ENCODE measurements at places on chromosomes 4 and X.

DNA sequence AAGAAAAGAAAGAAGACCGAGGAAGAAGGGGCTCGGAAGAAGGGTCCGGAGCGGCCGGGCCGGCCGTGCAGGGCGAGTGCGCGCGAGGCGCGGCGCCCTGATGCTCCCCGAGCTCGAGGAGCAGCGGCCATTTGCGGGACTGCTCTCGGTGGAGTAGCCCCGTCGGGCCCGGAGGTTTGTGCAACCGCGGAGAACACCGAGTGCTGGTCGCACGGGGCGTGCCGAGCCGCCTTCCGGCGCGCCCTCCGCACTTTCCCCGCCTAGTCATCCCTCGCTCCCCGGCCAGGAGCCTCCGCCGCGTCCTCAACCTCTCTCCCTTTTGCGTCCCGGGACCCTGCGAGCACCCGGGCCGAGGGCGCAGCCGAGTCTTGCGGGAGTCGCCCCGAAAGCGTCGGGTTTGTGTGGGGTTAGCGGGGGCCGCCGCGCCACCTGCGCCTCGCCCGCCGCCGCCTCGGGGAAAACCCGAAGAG, 127.4 kb downstream of the LAS1L start:
- no peak for DNase-seq

GRCh38 chrX:45628041-45628440, 427.4 kb upstream of the DIPK2B start:
- DNase-seq, result no peak

GRCh38 chr4:3442959-3443749, 1.4 kb downstream of the HGFAC start:
- no peak for DNase-seq

DNA sequence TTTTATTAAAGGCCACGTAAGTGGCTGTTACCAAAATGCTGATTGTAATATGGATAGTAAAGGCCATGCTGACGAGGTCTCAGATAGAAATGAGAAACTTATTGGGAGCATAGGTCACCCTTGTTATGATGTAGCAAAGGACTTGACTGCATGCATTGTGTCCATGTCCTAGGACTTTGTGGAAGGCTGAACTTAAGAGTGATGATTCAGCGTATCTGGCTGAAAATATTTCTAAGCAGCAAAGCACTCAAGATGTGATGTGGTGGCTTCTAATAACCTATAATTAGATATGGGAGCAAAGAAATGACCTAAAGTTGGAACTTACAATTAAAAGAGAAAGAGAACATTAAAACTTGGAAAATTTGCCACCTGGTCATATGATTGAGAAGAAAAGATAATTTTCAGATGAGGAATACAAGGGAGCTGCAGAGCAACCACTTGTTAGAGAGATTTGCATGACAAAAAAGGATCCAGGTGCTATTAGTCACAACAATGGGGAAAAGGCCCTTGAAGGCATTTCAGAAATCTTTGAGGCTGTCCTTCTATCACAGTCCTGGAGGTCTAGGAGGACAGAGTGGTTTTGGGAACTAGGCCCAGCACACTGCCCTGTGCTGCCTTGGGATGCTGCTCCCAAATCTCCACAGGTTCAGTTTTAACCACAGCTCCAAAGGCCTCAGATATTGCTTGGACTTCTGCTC, 793.7 kb upstream of the LCORL start:
- no peak for DNase-seq

GRCh38 chrX:99353412-99353811, 1056.7 kb downstream of the PCDH19 start:
- no peak for DNase-seq

GRCh38 chrX:100591256-100592051, 6.7 kb downstream of the TNMD start:
- no peak for DNase-seq

DNA sequence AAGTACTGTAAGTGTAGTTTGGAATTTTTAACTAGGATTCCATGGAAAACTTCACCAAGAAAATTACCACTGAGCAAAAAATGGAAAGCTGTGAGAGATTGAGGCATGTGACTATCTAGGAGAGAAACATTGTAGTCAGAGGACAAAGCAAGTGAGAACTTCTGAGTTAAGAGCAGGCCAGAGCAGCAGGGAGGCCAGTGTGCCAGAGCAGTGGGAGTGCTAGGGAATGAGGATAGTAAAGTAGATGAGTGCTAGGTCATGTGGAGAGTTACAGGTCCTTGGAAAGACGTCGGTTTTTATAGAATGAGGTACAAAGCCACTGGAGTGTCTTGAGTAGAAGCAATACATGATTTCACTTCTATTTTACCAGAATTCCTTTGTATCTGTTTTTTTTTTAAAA, 52.7 kb upstream of the FAT4 start:
- no peak for DNase-seq

GRCh38 chrX:134537179-134537955, 77.4 kb downstream of the HPRT1 start:
- DNase-seq, result no peak

- no peak for DNase-seq
Observed at GRCh38 chrX:104987063-104987462, 233.4 kb downstream of the TEX13A start.

- no peak for DNase-seq
Observed at GRCh38 chr4:5215321-5215720, 164.0 kb downstream of the STK32B start.

- DNase-seq, result no peak
Observed at GRCh38 chr4:41203841-41204240, 10.5 kb downstream of the APBB2 start.

GRCh38 chr4:4607336-4608213, 65.7 kb upstream of the STX18 start:
- DNase-seq, result no peak

DNA sequence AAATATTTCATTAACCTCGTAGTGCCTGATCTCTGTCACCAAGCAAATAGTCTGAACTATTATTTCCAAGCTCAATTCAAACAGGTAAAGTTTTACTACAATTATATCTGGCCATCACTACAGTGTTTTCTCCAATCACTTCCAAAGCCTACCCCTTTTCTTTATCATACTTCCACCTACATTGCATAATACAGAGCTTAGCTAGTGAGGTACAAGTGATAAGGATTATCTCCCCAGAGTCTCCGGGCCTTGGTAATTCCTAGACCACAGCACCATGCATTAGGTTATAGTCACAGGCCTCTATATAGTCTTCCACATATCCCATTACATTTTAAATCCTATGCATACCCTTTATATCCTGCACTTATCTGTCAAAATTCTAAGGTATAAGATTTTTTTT, 154.2 kb downstream of the SNCA start:
- DNase-seq, result no peak

- DNase-seq, result no peak
Observed at GRCh38 chr4:68734095-68734494, 63.6 kb upstream of the UGT2B15 start.

GRCh38 chrX:119647552-119648420, 41.6 kb upstream of the NKRF start:
- no peak for DNase-seq

DNA sequence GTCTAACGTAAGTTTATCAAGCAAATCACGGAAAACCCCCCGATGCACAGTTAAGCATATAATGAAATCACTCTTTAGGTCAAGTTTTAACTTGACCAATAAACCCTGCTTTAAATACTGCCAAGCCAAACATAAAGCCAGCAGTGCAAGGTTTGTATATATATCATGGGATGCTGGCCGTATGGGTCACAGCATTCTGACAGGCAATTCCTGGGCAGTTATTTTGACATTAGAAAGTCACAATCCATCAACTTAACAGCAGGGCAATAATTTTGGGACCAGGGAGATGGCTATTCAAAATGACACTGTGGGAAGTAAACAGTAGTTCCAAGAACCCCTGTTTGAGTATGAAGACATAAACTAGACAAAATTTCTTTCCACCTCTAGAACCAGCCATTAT, 116.9 kb downstream of the ZNF827 start:
- no peak for DNase-seq

- no peak for DNase-seq
Observed at GRCh38 chr4:102445213-102445612, 55.9 kb upstream of the NFKB1 start.

- no peak for DNase-seq
Observed at GRCh38 chr4:165621983-165622382, 243.2 kb downstream of the CPE start.

DNA sequence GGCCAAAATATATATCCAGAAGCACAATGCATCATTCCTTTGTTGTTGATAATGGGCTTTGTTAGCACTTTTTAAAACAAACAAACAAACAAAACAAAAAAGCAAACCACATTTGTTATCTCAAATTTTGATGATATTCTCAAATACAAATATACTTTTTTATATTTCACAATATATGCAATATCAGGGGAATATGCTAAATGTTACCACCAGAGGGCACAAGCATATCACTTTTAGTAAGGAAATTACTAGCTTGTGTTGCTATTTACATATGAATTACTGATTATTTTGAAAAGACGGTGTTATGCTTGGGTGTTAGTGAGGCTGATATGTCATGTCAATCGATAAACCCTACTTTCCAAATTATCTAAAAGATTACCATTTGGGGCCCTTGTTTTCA, 29.1 kb downstream of the RIPPLY1 start:
- no peak for DNase-seq
